ENCODE measurements at places on chromosomes 3 and 15.
A peak's percentile ranks its signal among the peaks of the same experiment; 100 is the strongest.

DNA sequence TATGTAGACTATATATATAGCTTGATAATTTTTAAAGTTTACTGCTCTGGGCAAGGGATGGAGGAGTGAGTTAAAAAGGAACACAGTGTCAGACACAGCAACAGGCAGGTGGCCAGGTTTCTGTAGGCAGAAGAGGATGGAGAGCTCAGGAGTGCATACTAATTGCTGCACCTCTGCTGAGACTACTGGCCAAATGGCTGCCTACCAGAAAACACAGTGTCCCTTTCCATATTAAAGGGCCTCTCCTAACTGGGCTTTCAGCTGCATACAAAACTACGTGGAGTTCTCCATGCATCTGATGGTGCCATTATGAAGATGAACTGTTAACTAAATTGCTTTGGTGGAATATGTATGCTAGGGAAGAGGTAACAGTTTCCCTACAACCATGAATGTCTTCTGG, 1.8 kb downstream of the ATP13A4 start:
- no peak for DNase-seq

DNA sequence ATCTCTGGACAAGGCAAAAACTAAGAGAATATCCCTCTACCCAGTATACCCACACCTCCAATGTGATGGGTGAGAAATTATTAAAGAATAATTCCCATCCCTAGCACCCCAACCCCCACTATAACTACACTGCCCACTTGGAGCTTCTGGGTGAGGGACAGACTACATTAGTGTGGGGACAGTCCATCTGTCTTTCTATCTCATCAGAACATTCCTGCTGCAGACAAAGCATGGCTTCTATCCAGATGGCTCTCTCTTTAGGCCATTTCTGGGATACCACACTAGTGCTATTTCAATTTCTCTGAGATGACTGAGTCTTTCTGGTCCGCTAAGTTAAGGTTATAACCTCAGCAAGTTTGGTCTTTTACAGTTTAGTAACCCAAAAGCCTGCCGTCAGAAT, 6.6 kb downstream of the CSNK1G1 start:
- no peak for DNase-seq

GRCh38 chr3:143514874-143515273, 333.4 kb downstream of the SLC9A9 start:
- no peak for DNase-seq

DNA sequence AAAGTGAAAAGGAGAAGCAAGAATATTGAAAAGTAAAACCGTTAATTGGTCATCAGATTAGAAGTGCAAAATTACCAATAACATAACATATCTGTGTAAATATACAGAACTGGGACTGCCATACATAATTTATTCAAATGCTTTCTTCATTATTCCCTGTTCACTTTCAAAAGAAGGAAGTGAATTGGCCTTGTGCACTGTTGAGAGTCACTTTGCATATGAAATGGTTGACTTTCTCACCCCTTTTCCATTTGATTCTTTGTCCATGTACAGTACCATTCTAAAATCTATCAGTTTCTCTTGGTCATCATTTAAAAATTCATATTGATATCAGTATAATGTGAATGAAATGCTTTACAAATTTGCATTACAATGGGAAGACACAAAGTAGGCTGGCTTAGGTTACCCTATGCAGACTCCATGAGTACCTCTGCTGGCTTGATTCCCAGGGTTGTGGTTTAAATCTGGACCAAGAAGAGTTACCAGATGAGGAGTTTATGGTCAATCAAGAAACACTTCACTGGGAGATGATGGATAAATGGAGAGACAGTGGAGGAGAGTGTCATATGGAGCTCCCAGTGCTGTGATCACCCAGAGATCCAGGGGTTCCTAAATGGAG, 210.9 kb upstream of the TOPAZ1 start:
- DNase-seq, result no peak

DNA sequence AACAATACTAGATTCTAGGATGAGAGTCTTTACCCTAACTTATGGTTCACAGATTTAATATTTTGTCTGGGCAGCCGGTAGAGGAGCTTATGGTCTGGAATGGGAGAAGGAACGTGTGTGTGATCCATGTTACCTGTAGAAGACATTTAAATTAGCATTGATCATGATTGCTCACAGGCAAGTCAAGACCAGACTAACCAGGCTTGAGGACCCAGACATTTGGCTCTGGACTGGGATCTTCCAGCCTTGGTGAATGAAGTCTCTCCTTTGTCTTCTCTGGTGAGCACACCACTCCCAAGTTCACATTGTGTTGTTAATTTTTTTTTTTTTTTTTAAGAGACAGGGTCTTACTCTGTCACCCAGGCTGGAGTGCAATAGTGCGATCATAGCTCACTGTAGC, 11.7 kb downstream of the ABHD2 start:
- no peak for DNase-seq

DNA sequence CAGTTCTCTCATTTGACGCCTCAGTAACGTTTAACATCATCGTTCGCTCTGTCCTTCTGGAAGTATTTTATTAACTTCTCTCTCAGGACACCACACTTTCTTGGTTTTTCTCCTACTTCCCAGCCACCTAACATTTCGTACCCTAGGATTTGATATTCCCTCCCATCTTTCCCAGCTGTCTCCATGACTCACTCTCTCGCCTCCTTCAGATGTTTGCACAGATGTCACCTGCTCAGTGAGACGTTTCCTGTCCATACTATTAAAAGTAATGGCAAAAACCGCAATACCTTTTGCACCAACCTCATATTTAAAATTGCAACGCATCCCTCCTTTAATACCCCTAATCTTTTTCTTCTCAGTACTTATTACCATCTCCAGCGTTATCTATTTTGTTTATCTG, 62.1 kb upstream of the SPRED1 start:
- no peak for DNase-seq

- DNase-seq, result no peak
These were observed 963.4 kb downstream of the ROBO1 start for GRCh38 chr3:78804251-78805037.

DNA sequence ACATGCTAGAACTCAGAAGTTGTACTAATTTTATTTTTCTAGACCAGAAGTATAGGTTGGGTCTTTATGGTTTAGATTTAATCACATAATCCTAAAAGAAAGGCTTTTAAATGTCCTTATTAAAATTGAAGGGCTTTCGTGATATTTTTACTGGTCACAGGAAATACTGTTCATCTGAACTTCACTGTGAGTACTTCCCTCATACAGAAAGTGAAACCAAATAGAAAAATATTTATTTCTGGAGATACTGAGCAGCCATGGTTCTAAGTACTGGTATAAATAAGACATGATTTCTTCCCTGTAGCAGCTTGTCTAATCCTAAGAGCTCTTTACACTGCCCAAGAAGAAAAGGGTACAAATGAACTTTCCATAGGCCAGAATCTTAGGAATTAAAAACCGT, 2.0 kb downstream of the SNRK start:
- DNase-seq, result peak; percentile 44

DNA sequence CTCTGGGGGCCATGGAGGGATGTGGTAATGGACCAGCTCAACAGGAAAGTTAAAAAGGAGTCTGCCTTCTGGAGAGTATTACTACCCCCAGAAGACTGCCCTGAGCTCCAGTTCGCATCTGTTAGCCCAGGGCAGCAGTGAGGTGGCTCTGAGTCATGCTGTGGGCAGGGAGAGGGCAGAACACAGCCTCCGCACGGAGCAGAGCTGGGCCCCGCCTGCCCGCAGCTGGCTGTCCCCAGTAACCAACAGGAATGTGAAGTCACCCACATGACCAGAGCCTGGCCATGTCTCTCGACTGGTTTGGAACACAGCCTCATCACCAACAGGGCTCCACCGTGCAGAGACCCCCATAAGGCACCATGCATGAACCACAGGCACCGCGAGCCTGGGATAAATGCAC, 62.1 kb downstream of the CYFIP1 start:
- no peak for DNase-seq

GRCh38 chr15:86915811-86916331, 836.2 kb downstream of the AGBL1 start:
- no peak for DNase-seq

DNA sequence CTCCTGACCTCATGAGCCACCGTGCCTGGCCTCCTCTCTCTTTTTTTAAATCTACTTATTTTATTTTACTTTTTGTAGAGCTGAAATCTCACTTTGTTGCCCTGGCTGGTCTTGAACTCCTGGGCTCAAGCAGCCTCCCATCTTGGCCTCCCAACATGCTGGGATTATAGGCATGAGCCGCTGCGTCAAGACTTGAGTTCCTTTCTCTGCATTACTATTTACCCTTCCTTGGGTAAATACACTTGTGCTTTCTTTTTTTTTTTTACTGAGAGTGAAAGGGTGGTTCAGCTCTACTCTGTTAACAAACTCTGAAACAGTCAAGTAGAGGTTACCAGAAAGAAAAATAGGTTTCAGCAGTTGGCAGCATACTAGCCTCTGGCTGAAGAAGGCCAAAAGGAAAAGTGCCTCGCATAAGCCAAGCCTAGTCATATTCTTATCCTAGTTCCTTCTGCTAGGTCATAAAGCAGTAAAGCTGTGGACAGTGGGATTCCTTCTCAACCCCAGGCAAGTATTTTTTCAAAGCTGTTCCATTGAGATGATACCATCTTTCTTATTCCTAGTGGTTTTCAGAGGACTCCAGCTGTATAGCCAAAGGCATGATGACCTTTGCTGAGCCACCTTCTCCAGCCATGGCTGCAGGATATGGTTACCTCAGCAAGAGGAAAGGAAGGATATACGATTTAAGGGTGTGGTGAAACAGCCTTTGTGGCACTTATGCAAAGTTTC, 135.1 kb downstream of the RBPMS2 start:
- no peak for DNase-seq

DNA sequence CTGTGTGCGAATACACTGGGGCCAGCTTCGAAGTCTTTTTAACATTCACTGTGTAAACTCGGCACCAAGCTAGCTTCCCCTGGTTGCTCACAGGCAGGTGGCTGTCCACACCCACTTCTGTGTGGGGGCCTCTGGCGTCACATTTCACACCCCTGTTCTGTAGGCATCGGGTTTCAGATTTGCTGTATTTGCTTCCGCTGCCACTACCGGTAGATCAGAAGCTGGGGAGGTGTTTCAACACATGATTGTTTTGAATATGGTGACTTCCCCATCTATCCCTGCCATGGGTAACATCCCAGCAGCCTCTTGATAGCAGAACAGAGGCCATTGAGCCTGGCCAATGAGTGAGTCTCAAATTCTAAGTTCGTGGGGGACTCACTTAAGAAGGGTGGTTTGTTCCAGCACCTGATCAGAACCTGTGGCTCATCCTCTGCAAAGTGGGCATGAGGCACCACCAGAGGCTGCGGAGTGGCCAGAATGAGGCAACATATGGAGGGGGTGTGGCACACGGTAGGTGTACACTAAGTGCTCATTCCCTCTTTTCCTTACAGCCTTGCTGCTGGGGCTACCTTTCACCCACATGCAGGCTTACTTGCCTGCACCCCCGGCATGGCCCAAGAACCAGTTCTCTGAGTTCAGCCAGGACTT, 61.5 kb downstream of the IQSEC1 start:
- peak; percentile 93 for DNase-seq

GRCh38 chr15:62886431-62887071, 156.0 kb upstream of the TPM1 start:
- DNase-seq, result no peak

- no peak for DNase-seq
These were observed 270.2 kb downstream of the PLCL2 start for GRCh38 chr3:17154941-17155340.

- no peak for DNase-seq
These were observed 17.0 kb downstream of the MAP6D1 start for GRCh38 chr3:183808355-183808754.

DNA sequence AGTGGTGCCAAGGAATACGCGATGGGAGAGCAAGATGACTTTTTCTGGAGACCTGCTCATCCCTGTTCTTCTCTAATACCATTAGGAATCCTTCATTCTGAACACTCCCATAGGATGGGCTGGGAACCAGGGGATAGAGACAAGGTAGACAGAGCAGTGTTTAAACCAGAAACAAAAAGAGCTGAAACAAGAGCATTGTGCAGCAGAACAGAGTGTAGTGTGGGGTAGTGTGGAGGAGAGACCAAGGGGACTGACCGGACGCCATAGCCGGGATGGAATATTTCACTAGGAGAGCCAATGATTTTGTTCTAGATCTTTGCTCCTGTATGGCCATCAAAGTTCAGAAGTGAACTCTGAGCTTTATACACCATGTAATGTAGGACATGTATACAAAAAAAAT, 15.6 kb downstream of the HCLS1 start:
- no peak for DNase-seq

GRCh38 chr3:16743276-16743675, 138.1 kb upstream of the DAZL start:
- DNase-seq, result no peak

- DNase-seq, result peak; percentile 49
These were observed 27.3 kb downstream of the ATOSA start for GRCh38 chr15:52651868-52652267.

DNA sequence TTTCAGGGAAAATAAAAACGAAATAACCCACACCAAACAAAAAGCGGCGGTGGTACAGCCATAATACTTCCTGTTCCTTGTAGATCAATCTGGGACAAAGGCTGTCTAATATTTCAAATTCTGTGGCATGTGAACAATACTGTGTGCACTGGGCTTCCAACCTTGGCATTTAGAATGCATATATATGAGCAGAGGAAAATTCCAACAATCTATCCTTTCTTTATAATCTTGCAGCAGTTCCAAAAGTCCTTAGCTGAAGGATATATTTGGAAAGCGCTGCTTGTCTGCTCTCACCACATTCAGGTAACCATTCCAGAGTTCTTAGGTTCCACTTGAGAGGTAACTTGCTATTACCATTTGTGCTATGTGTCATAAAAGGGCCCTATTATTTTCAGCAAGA, 231.8 kb downstream of the RBMS3 start:
- no peak for DNase-seq

GRCh38 chr3:9946112-9947024, 5.8 kb downstream of the PRRT3 start:
- peak; percentile 91 for DNase-seq

- no peak for DNase-seq
These were observed 121.5 kb upstream of the LRRFIP2 start for GRCh38 chr3:37295925-37296324.

DNA sequence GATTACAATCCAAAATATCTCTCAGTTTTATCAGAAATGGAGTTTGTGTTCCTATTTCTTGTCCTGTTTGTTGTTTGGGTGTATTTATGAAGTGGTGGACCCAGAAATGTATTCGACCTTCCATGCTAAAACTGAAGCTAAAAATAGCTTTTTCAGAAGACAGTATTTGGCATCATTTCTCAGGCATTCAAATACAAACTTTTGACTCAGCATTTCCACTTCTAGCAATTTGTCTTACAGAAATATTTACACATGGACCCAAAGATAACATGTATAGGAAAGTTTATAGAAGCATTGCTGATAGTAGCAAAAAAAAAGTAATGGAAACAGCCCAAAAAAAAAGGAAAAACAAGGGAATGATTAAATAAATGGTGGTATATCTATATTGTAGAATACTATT, 156.3 kb downstream of the HCN4 start:
- DNase-seq, result no peak

- DNase-seq, result no peak
These were observed 378.1 kb downstream of the TIGIT start for GRCh38 chr3:114671741-114672510.
